ENCODE measurements at places on chromosomes 12 and 14.

GRCh38 chr12:3200814-3201233, 123.6 kb downstream of the TSPAN9 start:
- no peak for DNase-seq

- DNase-seq: peak; percentile 86
Observed at GRCh38 chr14:88551094-88551870, 3.5 kb downstream of the PTPN21 start.

GRCh38 chr12:66196806-66197205, 7.8 kb downstream of the IRAK3 start:
- no peak for DNase-seq

GRCh38 chr14:89484051-89484844, 67.2 kb upstream of the FOXN3 start:
- DNase-seq: no peak

DNA sequence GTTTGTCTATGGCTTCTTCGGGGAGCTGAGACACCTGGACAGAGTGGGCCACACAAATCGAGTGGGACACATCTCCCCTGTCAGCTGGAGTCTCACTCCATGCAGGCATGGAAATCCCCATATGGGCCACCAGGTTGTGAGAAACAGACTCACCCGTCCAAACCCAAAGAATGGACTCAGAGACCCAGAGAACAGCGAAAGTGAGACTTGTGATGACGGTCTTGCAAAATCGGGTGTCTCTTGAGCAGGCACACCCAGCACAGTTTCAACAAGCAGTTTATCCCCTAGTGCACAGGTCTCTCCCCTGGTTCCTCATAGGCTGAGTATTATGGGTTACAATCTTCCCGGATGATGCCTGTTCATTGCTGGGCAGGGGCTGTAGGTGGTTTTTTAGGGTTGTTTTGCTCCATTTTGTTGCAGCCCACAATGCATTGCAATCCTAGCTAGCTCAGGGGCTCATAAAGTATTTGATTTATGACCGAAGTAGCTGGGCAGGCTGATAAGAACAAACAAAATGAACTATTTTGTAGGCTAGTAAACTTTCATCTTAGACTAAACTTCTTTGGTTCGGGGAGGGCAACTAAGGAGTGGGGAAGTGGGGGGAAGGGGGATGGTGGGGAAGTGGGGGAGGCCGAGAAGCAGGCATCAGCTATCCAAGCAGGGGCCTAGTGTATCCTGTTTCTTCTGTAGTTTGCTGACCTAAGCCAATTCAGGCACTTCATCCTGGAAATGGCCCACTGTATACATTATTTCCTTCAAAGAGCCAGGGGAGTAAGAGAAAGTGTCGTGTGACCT, 45.3 kb downstream of the IQSEC3 start:
- DNase-seq: no peak

DNA sequence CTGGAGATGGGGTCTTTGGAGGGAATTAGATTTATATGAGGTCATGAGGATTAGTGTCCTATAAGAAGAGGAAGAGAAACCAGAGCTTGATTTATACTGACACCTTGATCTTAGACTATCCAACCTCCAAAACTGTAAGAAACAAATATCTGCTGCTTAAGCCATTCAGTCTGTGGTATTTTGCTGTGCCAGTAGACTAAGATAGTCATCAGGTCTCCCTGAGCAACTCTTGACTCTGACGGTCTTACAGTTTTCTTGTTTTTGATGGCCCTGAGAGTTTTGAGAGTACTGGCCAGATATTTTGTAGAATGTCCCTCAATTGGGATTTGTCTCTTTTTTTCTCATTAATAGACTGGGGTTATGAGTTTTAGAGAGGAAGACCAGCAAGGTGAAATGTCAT, 51.7 kb downstream of the TSHR start:
- no peak for DNase-seq

GRCh38 chr12:65122703-65123102, 1.6 kb upstream of the WIF1 start:
- no peak for DNase-seq

GRCh38 chr12:104930388-104931326, 27.4 kb downstream of the SLC41A2 start:
- DNase-seq: no peak

DNA sequence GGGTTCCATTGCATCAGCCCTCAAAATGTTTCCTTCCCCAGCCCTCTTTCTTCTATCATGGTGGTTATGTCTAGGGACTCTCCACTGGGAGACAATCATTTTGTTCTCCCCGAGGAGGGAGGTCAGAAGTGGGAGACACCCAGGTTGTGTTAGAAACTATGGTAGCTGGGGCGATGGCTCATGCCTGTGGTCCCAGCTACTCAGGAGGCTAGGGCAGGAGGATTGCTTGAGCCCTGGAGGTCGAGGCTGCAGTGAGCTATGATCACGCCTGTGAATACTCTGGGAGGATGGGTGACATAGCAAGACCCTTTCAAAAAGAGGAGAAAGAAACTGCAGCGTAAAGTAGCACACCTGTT, 13.0 kb upstream of the LRRC23 start:
- DNase-seq: no peak

DNA sequence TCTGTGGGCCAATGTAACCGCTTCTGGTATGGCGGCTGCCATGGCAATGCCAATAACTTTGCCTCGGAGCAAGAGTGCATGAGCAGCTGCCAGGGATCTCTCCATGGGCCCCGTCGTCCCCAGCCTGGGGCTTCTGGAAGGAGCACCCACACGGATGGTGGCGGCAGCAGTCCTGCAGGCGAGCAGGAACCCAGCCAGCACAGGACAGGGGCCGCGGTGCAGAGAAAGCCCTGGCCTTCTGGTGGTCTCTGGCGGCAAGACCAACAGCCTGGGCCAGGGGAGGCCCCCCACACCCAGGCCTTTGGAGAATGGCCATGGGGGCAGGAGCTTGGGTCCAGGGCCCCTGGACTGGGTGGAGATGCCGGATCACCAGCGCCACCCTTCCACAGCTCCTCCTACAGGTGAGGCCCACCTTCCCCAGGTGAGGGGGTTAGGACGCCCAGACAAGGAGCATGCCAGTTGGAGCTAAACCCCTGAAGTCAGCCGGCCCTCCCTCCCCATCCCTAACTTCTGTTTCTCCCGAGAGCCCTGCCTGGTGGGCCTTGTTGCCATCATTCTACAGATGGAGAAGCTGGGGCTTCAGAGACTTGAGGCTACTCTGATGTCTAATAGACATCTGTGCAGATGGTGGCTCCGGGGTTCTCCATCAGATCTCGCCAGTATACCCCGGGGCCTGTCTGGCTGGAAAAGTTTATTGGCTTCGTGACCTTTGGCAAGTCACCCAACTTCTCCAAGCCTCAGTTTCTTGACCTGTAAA, 25.3 kb downstream of the PAPLN start:
- no peak for DNase-seq

DNA sequence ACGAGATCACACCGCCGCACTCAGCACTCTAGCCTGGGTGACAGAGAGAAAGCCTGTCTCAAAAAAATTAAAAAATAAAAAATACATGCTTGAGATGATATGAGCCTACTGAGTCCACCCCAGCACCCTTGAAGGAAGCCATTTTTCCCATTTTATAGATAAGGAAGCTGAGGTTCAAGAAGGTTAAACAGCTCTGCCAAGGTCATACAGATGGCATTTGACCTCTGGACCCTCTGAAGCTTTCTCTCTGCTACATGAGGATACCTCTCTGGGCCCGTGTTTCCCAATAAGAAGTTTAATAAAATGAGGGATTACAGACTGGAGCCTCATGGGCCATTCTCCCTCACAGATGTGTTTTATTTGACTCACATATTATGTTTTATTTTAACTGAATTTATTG, 53.9 kb upstream of the PNMA1 start:
- no peak for DNase-seq

DNA sequence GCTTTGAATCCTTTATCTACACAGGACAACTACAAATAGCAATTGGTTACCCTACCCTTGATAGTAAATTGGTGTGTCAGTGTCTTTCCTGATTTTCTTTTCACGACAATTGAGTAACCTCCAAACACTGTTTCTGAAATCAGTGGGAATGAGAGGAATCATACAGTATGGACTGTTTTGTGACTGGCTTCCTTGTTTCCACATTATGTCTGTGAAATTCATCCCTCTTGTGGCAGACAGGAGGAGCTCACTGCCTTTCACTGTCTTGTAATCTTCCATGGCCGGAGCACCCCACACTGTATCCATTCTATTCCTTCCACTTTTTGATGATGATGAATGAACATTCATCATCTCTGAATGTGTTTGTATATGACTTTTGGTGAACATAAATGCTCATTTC, 164.0 kb upstream of the PZP start:
- no peak for DNase-seq

GRCh38 chr12:93772003-93772700, 95.0 kb downstream of the CRADD start:
- no peak for DNase-seq

DNA sequence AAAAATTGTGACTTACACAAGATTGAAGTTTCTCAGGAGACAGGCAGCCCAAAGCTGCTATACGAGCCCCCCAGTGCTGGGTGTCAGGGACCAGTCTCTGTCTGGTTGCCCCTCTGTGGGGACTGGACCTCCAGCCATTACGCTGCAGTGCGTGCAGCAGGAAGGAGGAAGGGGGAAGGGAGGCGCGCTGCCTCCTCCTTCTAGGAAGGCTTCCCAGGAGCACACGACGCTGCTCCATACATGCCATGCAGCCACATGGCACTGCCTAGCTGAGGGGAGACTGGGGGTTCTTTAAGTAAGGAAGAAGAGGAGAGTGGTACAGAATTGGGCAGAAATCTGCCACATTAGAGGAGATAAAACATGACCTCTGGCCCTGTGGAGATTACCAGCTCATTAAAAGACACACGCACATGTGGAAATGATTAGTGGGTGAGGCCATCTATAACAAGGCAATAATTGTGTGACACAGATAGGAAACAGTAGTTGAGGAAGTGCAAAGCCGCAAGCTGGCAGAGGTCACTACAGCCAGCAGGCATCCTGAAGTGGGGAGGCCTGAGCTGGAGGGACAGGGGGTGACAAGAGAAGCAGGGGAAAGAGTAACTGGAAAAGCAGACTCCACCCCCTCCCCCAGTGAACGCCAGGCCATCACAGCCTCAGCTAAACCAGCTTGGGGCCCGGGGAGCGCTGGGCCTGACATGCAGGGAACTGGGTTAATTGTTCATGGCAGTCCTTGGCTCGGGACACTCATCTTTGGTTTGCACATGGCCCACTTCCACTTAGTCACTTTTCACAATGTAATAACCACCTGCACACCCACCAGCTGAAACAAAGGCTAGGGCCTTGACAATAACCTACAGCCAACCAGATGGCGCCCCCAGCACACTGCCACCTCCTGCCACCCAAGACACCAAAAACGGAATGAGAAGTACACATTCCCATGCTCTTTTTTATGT, 39.6 kb downstream of the CCDC88C start:
- DNase-seq: no peak

- no peak for DNase-seq
Observed at GRCh38 chr12:53208877-53209463, 1.9 kb upstream of the ITGB7 start.

GRCh38 chr14:58096731-58097130, 55.3 kb downstream of the ARMH4 start:
- no peak for DNase-seq

DNA sequence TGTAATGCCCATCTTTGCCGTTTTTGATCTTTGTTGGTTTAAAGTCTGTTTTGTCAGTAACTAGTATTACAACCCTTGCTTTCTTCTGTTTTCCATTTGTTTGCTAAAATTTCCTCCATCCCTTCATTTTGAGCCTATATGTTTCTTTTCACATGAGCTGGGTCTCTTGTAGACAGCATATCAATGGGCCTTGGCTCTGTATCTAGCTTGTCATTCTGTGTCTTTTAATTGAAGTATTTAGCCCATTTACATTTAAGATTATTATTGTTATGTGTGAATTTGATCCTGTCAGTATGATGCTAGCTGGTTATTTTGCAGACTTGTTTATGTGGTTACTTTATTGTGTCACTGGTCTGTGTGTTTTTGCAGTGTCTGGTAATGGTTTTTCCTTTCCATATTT, 913.2 kb downstream of the TRHDE start:
- no peak for DNase-seq

DNA sequence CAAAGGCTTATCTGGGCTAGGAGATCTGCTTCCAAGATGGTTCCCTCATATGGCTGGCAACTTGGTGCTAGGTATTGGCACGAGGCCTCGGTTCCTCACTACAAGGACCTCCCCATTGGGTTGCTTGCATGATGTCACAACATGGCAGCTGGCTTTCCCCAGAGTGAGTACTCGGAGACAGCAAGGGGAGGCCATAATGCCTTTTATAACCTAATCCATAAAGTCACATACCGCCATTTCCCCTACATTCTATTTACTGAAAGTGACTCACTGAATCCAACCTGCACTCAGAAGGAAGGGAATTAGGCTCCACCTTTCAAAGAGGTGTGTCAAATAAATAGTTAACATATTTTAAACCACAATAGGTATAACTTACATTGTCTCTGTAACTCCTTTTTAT, 130.9 kb downstream of the SAMD4A start:
- DNase-seq: no peak

- peak; percentile 90 for DNase-seq
Observed at GRCh38 chr12:49131051-49131893, at the start of gene TUBA1B. TUBA1B (minus strand) TSS chr12:49131395; CDS start chr12:49131300, 95 bp downstream.

DNA sequence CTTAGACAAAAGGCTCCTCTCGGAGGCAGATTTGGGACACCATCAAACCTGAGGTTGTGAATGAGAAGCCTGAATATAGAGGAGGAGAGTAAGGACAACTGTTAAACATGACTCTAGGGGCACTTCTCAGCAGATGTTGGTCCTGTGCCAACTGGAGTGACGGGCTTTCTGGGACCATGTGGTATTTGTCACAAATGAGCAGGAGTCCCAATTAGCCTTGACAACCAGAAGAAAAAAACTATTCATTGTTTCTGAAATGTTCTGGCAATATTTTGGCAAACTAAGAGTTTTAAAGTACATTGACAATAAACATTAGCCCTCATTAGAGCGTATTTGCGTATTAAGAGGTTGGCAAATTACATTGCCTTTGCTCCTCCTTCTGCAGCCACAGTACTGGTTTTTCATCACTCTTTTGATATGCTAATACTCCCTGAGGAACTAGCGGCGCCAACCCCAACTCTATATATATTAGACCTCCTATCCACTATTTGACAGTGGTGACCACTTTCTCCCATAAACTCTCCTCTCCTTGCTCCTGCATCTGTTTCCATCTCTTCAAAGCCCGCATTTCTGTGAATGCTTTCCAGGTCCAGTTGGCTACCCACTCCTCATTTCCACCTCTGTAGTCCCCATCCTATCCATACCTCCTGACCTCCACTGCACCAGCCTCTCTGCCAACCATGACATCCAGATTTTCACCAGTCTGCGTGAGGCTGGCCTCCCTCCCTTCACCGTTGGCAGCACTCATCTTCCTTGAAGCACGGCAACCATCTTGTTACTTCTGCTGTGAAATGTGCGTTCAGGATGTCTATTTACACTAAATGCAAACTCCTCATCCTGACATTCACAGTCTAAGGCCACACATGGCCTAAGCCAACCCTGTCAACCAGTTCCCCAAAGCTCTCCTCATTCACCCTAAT, 100.7 kb downstream of the ZFC3H1 start:
- DNase-seq: no peak
